ENCODE measurements at places on chromosomes 2 and 18. TPM values are rescaled to one million over a fixed set of nuclear protein-coding genes. Genes with fewer than 3 reads are reported as not detected.

Gene CHRND
- total RNA-seq = not detected

DNA sequence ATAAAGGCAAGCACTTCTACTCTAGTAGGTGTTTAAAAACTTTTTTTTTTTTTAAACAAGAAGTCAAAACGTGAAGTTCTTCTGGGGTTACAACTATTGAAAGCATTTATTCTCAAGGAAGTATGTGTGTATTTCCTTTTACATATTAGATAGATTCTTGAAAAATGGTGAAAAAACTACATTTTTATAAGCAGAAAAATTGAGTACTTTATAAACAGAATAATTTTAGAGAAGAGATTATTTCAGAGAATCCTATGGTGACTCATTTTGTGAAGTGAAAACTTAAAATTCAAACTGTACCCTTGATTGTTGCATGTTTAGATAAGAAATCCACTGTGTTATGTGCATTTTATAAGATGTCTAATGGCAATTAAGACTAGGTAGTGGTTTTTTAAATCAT is 2.9 kb downstream of the EML4 start:
- H3K4me1 ChIP-seq = peaks cover 24% of the 10 kb centered on the region
- DNase-seq = no peak

DNA sequence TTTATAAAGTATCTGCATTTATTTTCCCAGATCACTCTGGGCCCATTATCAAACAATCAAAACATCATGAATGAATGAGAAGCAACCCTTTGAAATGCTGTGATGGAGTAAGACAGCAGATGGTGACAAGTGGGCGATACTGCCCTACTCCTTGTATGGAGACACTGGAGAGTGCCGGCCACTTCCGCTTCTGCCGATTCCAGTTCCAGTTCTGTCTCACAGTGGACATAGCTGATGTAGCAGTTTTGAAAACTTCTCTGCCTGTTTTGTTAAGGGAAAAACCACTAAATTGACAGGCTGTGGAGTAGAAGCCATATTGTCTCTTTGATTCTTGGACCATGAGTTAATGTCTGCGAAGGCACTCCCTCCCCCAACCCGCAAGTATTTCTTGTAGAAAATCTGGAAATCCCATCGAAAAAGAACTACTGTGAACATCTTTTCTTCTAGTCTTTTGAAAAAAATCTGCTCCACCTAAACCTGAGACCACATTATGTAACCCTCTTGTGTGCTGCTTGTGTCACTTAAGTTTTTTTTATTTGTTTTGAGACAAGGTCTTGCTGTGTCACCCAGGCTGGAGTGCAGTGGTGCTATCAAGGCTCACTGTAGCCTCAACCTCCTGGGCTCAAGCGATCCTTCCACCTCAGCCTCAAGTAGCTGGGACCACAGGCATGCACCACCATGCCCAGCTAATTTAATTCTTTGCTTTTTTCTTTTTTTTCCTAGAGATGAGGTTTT is 133.5 kb downstream of the TANC1 start:
- peaks cover 7% of the 10 kb centered on the region for H3K4me1 ChIP-seq
- no peak overlapping the region for H3K4me3 ChIP-seq
- no peak overlapping the region for H3K27ac ChIP-seq
- no peaks in the 10 kb centered on the region for H3K27me3 ChIP-seq

GRCh38 chr2:16162491-16163040 is 222.2 kb downstream of the MYCN start:
- no peaks in the 10 kb centered on the region for H3K4me1 ChIP-seq
- H3K4me3 ChIP-seq = no peak overlapping the region
- no peaks in the 10 kb centered on the region for H3K27me3 ChIP-seq
- H3K36me3 ChIP-seq = no peaks in the 10 kb centered on the region

DNA sequence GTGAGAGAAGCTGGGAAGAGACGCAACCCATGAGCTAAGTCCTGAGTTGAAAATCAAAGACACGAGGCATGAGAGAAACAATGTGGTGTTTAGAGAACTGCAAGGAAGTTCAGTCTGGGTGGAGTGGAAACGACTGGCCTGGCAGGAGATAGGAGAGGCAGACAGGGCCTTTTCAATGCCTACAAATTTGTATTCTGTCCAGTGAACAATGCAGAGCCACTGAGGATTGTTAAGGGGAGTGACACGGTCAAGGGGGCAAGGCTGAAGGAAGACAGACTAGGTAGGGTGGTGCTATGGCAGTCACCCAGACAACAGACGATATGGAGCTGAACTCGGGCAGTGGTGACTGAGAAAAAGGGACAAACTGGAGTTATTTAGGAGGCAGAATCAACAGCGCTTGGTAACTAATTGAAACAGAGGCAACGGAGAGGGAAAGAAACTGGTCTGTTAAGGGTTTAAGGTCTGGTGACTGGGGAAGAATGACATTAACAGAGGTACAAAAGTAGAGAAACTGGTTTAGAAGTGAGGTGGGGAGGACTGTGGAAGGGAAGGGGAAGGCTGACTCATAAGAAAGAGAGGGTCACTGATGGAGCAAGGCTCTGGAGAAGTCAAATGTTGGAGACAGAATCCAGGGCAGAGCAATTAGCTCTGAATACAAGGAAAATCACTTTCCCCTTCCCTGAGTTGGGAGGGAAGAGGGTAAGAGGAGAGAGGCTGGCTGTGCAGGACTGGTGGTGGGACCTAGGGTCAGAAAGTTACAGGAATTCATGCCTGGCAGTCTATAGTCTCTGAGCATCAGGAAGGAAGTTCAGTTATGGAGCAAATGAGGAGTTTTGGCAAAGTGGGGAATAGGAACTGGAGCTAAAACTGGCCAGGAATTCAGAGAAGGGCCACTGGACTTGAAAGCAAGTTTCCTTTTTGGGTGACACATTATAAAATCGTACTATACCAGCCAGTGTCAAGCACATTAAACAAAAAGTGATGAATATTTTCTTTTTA is 63.4 kb upstream of the CHRNA1 start:
- H3K27me3 ChIP-seq = peaks cover 6% of the 10 kb centered on the region
- no peaks in the 10 kb centered on the region for H3K36me3 ChIP-seq
- no peak overlapping the region for H3K4me3 ChIP-seq
- no peak overlapping the region for H3K27ac ChIP-seq
- H3K4me1 ChIP-seq = peaks cover 4% of the 10 kb centered on the region

DNA sequence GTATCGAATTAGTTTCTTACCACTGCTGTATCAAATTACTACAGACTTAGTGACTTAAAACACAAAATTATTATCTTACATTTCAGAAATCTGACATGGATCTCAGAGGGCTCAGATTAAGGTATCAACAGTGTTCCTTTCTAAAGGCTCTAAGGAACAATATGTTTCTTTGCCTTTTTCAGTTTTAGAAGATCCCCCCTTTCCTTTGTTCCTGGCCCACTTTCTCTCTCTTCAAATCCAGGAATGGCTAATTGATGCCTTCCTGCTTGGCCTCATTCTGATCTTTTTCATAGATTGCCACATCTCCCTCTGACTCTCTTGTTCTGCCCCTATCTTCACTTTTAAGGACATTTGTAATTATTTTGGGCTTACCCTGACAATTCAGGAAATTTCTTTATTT is 65.7 kb downstream of the LRP1B start:
- H3K36me3 ChIP-seq = no peaks in the 10 kb centered on the region
- no peaks in the 10 kb centered on the region for H3K4me1 ChIP-seq
- H3K4me3 ChIP-seq = no peak overlapping the region
- H3K27ac ChIP-seq = no peak overlapping the region
- no peak for DNase-seq

- DNase-seq = no peak
- H3K27ac ChIP-seq = no peak overlapping the region
- no peaks in the 10 kb centered on the region for H3K36me3 ChIP-seq
- no peak overlapping the region for H3K4me3 ChIP-seq
Observed at GRCh38 chr2:129462349-129462748, 517.1 kb upstream of the RAB6C start.
